ENCODE measurements at places on chromosomes 1 and 21.

DNA sequence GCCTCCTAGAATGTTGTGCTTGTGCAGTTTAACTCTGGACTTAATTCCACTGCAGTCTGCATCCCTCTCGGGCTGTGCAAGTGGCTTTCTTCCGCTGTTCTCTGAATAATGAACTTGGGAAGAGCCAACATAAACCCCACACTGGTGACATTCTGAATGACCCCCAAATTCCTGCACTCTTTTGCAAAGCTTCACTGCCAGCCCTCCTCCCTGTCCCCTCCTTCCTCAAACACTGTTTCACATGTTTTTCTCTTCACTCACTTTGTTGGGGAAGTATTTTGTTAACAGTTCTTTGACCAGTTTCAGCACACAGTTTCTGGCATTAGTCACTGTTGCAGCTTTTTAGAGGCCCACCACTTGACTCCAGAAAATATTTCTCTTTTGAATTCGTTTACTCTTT is 39.7 kb downstream of the GNG12 start:
- no peak for DNase-seq

- DNase-seq: no peak
Measured at GRCh38 chr1:158112994-158113758, 67.5 kb upstream of the CD1D start.

DNA sequence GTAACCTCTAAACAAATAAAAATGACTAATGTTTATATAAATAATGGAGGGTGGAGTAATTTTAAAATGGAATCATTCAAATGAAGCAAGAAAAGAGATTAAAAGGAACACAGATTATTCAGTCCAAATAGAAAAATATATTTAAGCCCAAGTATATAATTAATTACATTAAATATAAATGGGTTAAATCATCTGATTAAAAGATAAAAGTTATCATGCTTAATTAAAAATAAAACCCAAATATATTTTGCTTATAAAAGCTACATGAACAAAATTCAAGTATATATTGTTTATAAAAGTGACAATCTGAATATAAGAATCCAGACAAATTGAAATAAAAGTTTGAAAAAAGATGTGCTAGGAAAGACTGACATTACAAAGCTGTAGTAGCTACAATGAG is 63.9 kb upstream of the ACTRT2 start:
- no peak for DNase-seq

DNA sequence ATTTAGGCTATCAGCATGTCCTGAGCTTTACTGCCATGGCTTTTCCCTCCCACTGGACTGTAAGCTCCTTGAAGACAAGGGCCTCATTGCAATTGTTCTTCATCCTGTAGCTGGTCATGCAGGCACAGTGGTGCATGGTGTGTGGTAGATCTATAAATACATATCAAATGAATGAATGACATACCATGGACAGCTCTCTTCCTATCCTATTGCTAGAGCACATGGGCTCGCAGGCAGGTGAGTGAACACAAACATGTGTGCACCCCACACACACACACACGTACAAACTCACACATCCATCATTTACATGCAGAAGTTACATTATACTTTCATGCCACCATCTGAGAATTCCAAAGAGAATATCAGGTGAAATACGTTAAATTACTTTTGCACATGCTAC is 172.9 kb upstream of the RUNX1 start:
- no peak for DNase-seq

GRCh38 chr1:21378705-21379494 is 61.0 kb upstream of the NBPF3 start:
- no peak for DNase-seq

GRCh38 chr1:7146710-7147109 is 361.5 kb downstream of the CAMTA1 start:
- DNase-seq: no peak

GRCh38 chr1:97903626-97904025 is 17.2 kb downstream of the DPYD start:
- no peak for DNase-seq

DNA sequence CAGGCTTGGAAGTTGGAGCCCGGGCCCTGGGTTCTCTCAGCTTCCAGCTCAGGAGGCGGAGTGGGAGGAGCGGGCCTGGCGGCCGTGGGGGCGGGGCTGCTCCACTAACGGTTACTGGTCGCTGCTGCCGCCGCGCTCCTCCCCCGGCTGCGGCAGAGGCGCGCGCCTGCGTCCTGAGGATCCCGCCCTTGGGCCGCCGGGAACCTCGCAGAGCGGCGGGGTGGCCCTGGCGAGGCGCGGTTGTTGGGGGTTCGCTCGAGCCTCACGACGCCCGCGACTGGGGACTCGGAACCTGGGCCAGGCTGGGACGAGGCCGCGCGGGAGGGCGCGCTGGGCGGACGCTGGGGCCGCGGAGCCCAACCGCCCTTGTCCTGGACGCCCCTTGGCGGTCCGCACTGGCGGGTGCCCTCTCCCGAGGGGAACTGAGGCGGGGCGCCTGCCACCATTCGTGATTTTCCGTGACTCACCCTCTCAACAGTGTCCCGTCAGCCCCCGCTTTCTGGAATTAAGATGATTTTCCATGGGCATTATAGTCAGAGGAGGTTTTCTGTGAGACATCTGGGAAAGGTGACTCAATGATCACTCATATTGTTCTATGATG is 34.1 kb downstream of the OR2G3 start:
- DNase-seq: no peak

DNA sequence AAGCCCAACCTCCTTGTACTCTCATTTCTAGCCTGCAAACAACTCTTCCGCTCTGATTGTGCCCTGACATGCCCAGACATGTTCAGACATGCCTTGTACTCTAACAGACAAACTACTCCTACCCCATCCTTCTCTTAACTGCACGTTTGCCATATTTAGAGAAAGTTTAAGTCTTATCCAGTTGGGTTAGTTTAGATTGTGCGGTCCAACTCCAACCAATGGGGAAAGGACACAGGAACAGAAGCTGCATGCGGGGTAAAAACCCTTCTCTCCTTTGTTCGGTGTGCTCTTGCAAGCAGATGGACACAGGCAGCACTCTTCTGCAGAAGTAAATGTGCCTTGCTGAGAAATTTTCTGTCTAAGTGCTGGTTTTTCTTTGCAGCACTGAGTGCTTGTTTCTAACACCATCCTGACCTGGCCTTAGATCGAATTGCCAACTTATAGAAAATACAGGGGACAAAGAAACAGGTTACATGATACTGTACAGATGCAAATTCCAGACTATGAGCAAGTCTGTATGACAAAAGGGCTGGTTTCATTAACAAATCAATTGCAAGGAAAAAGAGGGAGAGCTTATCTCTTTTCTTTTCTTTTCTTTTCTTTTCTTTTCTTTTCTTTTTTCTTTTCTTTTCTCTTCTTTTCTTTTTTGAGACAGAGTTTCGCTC is 35.8 kb upstream of the IFNGR2 start:
- no peak for DNase-seq

DNA sequence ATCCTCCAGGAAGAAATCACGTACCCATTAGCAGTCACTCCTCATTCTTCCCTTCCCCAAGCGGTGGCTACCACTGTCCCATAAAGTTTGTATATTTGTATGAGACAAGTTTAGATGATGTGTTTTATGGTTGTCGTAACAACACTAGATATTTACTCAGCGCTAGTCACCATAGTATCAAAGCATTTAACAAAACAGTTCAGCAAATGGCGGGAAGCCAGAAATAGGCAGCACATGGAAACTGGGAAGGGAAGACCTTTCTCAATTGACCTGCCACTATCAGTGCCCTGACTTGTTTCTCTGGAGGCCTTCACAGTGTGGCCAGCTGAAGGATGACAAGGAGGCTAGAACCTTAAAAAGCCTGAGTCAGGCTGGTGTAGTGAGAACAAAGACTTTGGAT is 31.1 kb downstream of the CNST start:
- no peak for DNase-seq

GRCh38 chr1:151326619-151327222 is 495 bp downstream of the PI4KB start:
- DNase-seq: no peak

GRCh38 chr1:67722292-67722944 is 37.4 kb downstream of the GADD45A start:
- DNase-seq: no peak

DNA sequence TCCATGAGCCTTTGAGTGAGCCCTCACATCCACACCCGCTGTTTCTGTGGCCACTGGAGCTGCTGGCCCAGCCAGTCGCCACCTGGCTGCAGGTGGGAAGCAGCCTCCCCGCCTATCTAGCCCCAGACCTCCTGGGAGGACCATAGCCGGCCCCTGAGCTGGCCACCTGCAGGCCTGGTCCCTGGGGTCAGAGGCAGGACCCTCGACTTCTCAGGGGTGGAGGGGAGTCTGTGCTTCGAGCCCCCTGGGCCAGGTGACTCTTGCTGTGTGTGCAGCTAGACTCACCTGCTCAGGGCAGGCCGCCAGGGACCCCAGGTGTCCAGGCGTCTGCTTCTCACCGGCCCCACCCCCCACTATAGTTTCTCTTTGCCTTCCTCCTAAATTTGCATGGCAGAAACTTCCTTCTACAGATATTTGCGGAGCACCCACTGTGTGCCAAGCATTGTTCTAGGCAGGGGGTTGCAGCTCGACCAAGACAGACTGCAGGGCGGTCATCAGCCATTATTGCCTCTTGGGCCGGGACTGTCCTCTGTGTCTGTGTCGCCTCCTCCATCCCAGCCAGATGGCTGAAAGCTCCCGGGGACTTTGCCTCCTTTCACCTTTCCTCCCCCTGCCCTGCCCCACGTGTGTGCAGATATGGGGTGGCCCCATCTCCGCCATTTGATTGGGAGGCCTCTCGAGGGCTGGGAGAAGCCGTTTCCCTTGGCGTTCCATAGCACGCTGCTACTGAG is 27.3 kb downstream of the SPSB1 start:
- DNase-seq: no peak

- no peak for DNase-seq
Measured at GRCh38 chr1:200970771-200971427, 52.6 kb downstream of the KIF21B start.

- DNase-seq: no peak
Measured at GRCh38 chr1:20601129-20601825, 12.4 kb downstream of the CDA start.

DNA sequence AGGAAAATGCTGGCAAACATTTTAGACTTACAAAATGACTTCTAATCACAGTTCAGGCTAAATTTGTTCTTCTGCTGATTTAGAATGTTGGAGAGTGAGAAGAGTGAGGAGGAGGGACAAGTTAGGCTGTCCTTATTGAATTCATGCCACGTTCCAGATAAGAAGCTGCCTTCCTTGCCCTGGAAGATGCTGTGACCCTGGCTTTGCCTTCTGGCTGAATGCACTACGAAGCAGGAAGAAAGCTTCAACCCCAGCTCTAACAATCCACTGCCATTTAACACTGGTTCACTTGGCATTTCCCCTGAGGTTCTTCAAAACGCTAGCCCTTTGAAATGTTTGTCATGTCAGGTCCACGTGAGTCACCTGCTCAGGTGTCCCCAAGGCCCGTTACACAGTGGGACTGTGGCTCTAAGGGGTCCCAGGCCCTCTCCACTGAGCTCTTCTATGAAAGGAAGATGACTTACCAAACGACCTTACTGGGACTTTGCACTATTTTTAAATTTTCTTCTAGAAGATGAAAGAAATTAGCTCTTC is 30.0 kb upstream of the LRRC8C start:
- no peak for DNase-seq

- no peak for DNase-seq
Measured at GRCh38 chr1:241447031-241447644, 72.4 kb downstream of the FH start.

- DNase-seq: peak; percentile 84
Measured at GRCh38 chr1:150764617-150765101, 919 bp downstream of the CTSS start.

GRCh38 chr1:65975708-65976107 is 183.0 kb downstream of the PDE4B start:
- no peak for DNase-seq

DNA sequence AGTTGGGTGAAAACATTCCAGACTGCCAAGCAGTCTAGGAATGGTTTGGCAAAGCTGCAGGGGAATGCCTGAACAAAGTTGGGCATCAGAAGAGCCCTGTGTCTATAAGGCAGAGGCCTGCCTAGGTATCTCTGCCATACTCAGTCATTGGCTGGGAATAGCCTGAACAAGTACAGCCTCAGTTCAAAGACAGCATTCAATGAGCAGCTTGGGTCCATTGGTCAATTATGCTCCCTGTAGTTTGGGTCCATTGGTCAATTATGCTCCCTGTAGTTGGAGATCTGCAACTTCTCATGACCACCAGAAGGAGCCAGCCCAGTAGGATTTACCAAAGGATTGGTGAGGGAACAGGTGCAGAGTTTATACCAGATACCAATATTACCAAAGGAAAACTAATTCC is 31.6 kb downstream of the FMO3 start:
- DNase-seq: no peak

DNA sequence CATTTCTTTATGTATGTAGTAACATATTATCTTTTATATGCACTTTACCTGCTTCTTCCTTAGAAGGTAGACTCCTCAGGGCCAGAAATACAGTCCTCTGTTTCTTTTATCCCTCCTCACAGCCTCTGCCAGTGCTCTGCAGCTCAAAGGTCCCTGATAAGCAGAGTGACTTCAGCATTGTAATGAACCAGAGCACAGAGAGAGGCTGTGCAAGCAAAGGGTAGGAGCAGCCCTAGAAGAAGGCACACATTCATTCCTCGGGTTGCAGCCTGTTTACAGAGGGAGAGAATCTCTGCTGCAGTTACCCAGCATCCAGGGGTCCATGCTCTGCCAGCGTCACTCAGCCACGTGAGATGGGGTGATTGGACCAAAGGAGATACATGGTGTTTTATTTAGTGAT is 101.1 kb downstream of the RHOU start:
- DNase-seq: no peak

DNA sequence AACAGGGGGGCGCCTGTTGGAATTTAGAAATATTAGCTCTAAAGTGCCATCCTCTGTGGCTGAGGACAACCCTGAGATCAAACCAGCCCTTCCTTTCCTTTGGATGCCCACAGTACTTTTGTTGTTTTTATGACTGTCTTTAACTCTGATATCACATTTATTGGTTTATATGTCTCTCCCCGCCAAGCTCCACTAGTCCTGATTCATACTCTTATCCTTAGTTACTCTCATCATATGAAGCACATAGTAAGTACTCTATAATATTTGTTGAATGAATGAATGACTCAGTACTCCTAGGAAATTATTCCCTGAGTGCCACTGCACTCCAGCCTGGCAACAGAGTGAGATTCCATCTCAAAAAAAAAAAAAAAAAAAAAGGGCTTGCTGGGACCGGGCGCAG is 22.6 kb upstream of the NRDC start:
- DNase-seq: no peak
